Stimulated activated CD4-positive, alpha-beta T cell treated with anti-CD3 and anti-CD28 coated beads, Interleukin-1b, Interleukin-23, amount 100 ng/mL, for 1 hour (primary cell): ENCODE measurements at places on chromosomes 2 and 18.

DNA sequence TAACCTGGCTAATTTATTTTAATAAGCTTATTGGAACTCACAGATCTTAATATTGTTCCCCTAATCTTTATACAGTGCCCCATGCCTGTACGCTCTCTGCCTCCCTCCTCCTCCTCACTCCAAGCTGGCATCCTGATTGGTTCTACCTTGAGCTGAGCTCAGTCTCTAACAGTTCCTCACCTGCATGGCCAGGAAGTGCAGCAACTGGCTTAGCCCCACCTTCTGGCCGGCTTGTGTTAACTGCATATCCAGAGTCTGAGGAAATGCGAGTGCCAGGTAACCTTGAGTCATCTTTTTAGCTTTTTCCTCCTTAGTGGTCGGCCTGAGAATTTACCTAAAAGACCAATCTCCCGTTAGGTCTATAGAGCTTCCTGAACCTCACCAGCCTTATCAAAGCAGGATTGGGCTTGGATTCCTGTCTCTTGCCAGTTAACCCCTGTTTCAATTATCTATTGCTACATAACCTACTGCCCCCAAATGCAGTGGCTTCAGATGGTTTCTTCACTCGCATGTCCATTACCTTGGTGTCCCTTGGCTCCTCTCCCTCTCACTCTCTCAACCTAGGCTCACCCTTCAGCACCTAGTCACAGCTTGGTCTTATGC, 89.5 kb upstream of the STK39 start:
- no peak for DNase-seq

DNA sequence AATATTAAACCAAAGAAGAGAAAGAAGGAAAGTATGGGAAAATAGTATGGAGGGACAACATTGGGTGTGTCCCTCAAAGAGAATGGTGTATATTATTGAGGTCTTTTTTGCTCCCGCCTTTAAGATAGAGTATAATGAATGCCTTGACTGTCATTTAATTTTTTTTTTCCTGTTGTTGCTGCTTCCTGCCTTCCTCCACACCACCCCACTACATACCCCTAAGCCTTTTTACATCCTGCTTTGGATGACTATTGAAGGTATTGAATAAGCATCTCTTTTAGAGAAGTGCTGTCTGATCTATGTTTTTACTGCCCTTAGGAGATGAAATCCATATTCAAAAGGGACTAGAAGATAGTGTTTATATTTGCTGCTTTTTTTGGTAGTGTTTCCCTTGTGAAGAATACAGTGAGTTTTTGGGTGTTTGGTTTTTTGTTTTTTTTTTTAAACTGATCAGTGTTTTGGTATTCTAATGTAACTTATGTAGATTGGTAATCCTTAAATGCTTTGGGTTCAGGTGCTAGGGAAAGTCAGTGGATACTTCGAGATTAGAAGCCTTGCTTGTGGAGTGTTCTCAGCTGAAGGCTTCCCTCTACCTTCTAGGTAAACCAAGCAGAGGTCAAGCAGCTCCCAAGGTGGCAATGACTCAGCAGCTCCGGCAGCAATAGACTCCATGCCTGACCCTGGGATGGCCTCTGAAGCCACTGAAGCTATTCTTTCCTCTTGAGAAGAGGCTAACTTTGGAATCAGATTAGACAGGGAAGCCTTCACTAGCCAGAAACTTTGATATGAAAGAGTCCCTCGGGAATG, 5.0 kb downstream of the FZD7 start:
- no peak for DNase-seq

GRCh38 chr18:68267583-68267982, 447.3 kb downstream of the TMX3 start:
- DNase-seq = no peak

DNA sequence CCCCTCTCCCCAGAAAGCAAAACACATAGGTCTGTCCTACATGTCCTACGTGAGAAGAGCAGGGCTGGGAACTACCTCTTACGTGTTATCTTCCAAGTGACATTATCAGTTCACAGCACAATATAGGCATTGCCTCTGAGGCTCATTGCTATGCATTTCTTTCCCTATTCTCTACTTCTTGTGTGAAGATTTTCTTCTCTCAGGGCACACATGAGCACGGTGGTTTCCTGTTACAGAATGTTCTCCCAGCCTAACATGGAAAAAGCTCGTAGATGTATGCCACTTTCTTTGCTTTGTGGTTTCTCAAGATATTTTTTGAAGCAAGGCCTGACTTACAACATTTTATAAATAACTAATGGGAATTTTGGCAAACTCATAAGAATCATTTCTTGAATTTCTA, 19.4 kb upstream of the DSC3 start:
- DNase-seq = no peak

DNA sequence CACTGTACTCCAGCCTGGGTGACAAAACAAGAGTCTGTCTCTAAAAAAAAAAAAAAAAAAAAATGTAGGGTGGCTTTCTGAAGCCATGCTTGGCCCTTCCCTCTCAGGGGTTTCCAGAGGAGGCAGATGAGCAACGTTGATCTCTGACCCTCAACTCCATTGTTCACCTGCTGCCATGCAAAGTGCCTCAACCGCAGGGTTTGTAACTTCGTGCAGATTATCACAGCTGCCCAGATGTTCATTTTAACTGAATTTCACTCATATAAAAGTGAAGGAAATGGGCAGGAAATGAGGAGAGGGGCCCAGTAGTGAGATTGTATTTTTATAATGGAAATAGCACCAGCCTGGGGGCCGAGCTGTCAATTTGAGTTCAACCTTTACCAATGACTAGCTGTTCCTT, 14.9 kb upstream of the B3GNT2 start:
- no peak for DNase-seq

DNA sequence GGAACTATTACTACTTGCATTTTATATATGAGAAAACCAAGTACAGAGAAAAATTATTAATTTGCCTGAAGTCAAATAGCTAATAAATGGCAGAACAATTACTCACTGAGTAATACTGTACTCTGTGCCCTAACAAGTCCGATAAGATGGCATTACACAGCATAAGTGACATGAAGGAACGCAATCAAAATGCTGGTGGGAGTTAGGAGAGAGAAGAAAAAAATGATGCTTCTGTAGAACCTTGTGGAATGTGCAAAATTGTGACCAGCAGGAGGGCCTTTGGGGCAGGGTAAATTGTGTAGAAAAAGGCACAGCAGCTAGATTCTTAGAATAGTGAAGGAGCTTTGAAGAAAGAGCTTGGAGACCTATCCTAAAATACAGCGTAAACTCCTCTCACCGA, 32.9 kb downstream of the EPHA4 start:
- no peak for DNase-seq

DNA sequence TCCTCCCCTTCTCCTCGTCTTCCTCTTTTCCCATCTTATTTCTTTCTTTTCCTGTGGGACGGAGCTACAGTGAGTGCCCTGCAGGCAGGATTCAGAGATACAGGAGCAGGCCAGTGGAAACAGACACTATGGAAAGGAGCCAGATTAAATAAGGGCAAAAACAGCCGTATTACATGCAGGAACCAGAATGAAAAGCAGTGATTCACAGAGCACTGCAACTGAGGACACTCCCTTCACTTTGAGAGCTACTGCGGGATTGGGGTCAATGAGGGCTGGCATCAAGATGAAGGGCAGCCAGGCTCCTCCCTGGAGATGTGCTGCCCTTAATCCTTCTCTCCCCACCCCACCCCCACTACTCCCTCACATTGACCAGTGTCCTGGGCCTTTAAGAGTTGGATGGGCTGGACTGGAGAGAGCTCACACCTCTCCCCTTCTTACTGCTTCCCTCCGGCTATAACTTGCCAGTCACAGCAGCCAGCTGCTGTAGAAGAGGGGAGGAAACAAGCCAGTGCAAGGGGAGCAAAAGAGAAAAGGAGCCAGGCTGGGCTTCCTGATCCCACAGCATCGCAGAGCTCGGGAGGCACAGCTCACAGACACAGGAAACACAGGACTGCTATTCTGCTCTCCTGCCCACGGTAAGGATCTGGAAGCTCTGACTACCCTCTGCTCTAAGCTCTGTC, at the start of gene PLCD4:
Gene PLCD4, plus strand, starts transcription at position 464 of the 680 bp plus-strand sequence. CDS start 7,841 bp downstream, outside the sequence.
- no peak for DNase-seq

DNA sequence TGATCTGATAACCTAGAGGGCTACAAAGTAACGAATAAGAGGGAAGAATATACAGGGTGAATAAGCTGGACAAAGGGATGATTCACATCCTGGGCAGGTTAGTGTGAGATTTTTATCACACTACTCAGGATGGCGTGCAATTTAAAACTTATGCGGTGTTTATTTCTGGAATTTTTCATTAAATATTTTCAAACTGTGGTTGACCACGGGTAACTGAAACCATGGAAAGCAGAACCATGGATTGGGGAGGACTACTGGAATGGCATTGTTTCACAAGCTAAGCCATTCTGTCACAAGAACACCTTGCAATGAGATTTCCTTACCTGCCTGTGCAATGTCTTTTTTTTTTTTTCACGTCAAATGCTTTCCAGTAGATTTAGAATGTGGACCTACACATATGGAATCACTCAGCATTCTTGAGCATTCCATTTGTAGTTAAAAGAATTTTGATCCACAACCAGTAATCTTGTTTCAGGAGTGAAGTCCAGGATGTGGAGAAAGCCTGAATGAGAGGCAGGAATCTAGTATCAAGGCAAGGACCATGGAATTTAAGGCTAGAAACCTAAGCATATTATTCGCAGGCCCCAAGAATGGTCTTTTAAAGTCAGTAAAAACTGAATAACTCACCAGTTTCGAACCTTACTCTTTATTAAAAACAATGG, 8.0 kb upstream of the CDK15 start:
- DNase-seq = no peak

- DNase-seq = no peak
Observed at GRCh38 chr2:64516651-64517510, 7.2 kb upstream of the AFTPH start.

DNA sequence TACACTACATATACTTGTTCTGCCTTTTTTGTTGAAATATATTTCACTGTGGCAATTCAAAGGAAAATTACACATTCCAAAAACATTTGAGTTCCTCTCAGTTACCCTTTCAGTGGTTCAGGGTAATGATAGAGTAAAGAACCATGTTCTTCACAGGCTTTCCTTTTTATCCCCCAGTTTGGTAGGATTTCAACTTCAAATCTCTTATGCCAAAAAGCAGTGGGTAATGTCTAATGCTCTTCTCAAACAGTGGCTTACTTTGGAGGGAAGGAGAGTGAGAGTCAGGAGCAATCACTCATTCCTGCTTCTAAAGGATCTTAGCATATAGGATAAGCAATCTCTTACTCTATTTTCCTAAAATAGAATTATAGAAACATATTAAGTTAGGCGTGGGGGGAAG, 290.6 kb downstream of the ZEB2 start:
- DNase-seq = no peak

DNA sequence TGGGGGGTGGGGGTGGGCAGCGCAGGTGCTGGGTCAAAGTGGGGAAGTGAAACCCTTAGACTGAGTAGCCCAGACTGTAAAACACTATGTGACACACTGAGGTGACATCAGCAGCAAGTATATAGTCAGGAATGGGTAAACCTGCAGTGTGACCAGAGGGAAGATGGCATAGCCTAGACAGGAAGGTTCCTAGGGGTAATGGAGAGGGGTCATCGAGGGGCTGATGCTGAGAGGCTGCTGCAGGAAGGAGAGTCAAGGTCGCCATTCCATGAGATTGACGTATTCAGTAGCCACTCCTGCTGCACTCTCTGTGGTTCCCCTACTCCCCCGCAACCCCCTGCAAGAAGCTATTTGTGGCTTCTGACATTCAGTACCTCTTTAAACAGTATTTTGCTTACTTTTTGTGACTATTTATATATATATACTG, 111.7 kb downstream of the CHST9 start:
- no peak for DNase-seq

DNA sequence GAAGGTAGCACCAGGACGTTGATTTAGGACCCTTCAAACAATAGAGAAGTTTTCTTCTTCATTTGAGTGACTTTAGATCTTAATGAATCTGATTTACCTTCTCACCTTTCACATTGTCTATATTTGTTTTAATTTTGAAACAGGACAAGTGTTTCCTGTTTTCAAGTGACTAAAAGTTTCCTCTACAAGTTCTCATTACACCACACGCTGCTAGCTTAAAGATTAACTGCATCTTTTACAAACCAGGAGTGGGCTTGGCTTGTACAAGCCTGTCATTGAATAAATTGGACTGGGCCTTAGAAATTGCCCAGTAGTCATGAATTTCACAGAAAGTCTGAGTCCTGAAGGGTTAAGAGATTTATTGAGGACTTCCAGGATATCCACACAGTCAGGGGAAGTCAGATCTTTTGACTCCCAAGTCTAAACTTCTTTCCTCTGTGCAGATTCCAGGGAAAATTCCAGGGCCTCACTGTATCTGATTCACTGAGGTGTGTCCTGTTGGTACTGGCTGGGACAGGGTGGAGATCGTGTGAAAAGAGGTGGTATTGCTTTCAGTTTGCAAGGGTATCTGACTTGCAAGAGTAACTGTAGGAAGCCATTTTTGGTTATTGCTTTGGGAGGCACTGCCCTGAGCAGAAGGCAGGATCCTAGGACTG, 3.4 kb downstream of the SGPP2 start:
- DNase-seq = no peak

DNA sequence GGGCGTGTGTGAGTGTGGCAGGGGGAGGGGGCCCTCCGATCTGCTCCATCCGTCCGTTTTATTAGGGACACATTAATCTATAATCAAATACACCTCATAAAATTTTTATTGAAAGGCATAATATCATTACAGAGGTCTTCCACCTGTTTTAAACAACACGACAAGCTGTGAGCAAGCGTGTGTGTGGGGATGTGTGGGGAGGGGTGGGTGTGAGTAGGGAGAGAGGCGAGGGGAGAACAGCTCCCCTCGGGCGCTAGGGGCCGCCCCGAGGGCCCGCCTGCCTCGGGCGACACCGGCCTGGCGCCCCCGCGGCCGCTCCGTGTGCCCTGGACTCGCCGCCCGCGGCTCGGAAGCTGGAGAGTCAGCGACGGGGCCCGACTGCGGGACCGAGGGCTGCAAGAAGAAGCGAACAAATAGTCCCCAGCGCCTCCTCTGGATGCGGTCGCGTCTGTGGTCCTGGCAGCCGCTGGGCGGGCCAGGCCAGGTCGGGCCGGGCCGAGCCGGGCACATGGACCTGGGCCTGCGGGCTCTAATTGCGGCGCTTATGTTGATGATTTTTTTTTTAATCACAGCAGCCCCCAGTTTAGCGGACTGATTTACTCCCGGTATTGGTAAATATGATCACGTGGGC, 352 bp upstream of the HOXD9 start:
- no peak for DNase-seq

DNA sequence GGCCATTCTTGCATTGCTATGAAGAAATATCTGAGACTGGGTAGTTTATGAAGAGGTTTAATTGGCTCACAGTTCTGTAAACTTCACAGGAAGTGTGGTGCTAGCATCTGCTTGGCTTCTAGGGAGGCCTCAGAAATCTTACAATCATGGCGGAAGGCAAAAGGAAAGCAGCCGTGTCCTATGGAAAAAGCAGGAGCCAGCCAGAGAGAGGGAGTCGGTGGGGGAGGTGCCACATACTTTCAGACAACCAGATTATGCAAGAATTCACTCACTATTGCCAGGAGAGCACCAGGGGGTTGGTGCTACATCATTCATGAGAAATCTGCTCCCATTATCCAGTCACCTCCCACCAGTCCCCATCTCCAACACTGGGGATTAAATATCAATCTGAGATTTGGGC, 64.1 kb downstream of the CPS1 start:
- no peak for DNase-seq
